Right hindlimb (tissue), 1 donor: ENCODE measurements at places on chromosomes 1 and 21.

GRCh38 chr1:181674617-181675016 lies 191.3 kb downstream of the CACNA1E start:
- no peak for DNase-seq

DNA sequence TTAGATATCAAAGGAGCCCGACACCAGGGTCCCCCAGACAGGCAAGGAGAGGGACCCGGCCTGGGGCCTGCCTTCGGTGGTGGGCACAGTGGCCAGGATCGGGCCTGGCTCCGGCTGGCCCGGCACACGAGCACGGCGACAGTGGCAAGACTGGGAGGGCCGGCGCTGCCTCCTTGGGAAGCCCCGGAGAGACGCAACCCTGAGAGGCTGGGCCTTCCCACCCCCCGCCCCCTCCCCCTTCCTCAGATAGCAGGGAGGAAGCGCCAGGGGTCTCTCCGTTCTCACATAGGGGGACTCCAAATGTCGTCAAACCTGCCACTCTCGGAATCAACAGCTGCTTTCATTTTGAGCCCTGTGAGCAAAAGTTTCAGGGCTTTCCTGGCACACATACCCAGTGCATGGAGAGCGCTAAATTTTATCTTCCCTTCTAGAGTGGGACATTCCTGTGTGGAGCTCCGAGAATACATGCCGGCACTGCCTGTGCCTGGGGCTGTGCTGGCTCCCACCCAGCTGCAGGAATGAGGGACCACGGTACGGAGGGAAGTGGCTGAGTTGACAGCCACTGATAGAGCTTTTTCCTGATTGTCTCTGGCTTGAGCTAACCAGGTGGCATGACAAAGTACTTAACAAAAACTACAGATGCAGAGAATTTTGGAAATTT lies 62.4 kb downstream of the CD247 start:
- DNase-seq: peak; percentile 57

DNA sequence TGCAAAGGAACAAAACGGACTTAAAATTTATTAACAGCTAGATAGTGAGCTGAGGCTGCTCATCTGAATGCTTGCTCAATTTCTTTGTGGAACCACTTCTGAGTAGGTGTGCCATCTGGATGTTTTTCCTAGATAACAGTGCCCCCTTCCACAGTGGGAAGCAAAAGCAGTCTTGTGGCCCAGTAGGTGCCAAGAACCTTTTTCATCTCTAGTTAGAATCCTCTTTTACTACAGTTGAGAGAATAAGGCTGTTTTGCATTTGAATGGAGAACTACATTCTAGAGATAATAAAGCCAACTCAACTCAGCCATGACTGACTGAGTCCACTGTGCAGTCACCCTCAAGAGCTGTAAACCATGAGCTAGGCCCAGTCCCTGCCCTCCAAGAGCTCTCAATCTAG lies 13.3 kb downstream of the F3 start:
- DNase-seq: no peak

- peak; percentile 67 for DNase-seq
Observed at GRCh38 chr1:225651872-225652728, 823 bp downstream of the ENAH start.

GRCh38 chr1:54230507-54231339 lies 30.8 kb downstream of the MRPL37 start:
- no peak for DNase-seq

GRCh38 chr1:154739654-154740053 lies 130.4 kb downstream of the KCNN3 start:
- DNase-seq: no peak

DNA sequence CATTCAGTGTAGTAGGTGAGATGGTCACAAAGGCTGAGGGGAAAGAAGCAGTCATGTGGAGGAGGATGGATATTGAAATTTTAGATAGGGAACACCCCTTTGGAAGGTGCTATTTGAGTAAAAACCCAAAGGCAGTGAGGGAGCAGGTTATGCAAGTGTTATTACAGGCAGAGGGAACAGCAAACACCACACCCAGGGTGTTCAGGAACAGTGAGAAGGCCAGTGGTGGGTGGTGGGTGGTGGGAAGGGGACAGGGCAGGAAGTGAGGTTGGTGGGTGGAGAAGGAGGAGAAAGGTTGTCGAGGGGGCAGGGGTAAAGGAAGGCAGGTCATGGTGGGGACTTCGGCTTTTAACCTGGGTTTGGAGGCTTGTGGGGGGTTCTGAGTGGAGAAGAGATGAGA lies 39.2 kb upstream of the SCMH1 start:
- DNase-seq: no peak

- no peak for DNase-seq
Observed at GRCh38 chr1:158176399-158176798, 4.3 kb upstream of the CD1D start.

GRCh38 chr1:226568077-226568831 lies 19.7 kb downstream of the STUM start:
- peak; percentile 60 for DNase-seq

- peak; percentile 66 for DNase-seq
Observed at GRCh38 chr1:41361495-41362356, 492 bp downstream of the FOXO6 start.

DNA sequence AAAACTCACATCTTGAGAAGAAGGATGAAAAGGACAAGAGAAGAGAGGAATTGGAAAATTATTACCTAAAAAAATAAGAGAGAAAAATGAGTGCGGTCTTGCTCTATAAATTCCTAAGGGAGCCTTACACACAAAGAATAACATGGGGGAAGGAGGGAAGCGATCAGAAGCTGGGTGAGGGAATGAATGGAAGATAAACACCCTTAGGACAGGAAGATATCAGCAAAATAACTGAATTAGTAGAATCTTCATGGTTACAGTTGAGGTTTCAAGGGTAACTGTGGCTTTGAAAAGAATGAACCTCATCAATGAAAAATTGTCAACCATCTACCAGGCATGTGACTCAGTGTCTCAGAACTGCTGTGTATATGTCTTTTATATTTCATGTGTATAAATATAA lies 192.5 kb upstream of the FOXD3 start:
- DNase-seq: no peak

GRCh38 chr1:19625291-19625937 lies 18.7 kb upstream of the NBL1 start:
- peak; percentile 39 for DNase-seq

DNA sequence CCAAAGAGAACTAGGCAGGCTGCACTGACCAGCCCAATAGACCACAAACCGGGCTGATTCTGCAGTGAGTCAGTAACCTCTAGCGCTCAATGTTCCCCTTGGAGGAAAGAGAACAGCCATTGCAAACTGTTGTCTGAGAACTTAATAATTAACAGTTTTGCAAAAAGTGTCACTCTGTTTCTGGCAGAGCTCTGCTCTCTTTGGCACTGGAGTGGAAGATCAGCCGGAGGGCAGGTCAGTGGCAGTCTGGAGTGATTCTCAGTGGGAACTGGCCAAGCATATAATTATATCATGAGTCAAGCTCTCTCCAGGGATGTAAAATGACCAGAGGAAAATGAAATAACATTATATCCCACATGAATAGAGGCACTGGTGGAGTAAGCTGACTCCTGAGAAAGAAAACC lies 238.3 kb downstream of the HLX start:
- peak; percentile 51 for DNase-seq

- DNase-seq: no peak
Observed at GRCh38 chr1:114854693-114855320, at the start of gene SYCP1. SYCP1 (plus strand) TSS chr1:114854863; CDS start chr1:114855465, 602 bp downstream.

GRCh38 chr1:58157256-58157655 lies 389.3 kb downstream of the OMA1 start:
- DNase-seq: no peak

DNA sequence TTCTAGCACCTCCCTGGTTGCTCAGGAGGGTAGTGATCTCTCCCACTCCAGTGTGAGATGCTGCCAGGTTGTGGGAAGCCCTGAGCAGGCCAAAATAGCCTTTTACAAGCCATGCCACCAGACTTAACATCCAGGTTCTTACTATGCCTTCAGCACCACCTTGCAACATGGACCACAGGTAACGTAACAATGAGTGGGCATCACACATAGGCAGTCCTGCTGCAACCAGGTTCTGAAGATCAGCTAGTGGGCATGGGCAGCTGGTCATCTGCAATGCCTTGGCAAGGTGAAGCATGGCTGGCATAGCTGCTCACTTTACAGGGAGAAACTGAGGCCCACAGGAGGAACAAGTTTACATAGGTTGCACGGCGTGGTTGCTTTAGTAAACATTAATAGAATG lies 40.7 kb downstream of the DHCR24 start:
- DNase-seq: no peak

DNA sequence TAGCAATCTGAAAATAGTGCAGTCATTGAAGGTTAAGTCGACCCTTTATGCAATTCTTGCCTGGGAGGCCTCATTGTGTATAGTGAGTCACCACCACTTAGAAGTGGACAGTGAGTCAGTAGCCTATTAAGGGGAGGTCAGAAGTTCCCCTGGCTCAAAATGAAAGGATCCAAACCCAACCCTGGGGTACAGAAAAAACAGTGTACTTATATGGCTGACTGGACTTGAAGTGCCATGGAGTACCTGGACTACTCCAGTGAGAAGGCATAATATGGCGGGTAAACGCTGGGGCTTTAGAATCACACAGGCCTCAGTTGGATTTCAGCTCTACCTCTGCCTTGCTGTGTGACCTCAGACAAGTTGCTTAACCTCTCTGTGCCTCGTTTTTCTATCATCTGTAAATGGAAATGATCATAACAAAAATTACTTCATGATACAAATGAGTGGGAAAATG lies 2.2 kb upstream of the BCL9 start:
- DNase-seq: peak; percentile 23

DNA sequence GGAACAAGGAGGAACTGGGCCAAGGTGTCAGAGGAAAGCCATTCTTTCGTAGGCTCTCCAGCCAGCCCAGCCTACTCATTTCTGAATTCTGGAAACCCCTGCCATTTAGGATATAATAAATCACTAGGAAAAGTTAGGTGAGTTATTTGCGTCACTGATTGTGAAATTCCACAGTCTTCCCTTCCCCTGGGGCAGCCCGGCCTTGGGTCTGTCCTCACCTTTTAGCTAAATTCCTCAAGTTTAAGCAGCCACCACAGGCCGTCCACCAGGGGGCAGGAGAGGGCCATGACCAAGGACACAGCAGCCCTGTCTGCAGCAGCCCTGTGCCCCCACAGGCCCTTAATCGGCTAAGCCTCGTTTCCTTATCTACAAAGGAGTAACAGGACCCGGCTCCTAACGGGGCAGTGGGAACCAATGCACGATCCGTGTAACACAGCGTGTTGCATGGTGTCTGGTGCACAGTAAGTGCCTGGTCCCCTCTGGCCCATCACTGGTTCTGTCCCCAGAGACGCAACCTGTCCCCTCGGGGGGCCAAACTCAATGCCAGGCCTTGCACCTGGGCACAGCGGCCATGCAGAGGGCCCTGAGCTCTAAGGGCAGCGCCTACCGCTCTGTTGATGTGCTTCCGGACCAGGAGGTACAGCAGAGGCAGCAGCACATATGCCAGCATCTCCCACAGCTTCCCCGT lies 18.1 kb downstream of the GPR157 start:
- DNase-seq: peak; percentile 89

GRCh38 chr1:35845766-35846165 lies 37.2 kb upstream of the AGO1 start:
- no peak for DNase-seq

DNA sequence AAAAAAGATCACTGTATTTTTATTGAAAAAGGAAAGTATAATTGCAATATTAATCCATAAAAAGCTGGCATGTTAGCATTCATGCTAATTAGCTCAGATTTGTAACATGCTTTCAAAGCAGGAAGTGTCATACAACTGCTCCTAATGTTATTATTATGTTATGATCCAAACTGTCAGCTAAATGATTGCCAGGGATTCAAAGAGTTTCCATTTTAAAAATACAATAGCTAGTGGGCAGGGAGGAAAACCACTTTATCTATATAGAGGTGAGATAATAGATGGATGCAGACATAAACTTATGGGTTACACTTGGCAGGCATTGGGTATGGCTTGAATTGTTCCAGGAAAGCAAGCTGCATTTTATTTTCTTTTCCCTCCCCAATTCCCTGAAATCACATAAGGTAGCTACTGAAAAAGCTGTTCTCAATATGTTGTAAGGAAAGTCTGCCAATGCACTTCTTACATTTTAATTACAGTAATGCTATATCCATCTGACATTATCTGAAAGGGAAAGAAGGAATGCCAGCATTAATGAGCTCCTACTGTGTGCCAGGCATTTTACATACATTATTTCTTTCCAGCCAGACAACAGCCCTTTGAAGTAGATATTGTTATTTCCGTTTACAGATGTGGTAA lies 9.8 kb upstream of the MYSM1 start:
- DNase-seq: no peak

DNA sequence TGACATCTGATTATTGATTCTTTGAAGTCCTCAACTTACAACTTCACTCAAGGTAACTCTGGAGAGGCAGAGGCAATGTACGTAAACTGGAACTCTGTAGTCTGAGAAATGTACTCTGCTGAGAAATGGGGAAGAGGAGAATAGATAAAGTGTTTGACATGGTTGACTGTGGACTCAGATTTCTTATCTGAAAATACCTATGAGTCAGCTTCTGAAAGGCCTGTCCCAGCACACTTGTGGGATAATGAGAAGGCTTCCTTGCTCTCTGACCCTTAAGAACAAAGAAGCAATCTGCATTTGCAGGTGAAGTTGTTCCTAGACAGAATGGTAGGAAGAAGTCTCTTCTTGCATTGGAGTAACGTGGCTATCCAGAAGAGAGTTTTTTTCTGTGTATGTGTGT lies 1573.5 kb downstream of the BRINP3 start:
- DNase-seq: no peak

DNA sequence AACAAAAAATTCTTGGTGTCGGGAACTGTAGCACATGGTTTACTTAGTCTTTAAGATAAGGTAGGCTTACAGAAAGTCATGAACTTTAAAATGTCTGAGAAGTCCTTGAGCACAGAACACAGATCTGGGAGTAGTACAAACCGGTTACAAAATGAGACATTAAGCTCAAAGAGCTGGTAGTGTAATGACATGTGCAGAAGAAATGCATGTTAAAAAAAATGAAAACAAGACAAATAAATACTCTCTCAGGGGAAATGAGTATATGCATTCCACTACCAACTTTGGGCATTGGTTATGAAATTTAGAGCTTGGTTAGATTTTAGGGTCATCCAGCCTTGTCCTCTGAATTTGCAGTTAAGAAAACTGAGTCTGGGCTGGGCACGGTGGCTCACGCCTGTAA lies 91.5 kb upstream of the F3 start:
- DNase-seq: no peak

- no peak for DNase-seq
Observed at GRCh38 chr1:239630767-239631166, 244.4 kb downstream of the CHRM3 start.
